ENCODE measurements at places on chromosomes 6 and 20.
A peak's percentile ranks its signal among the peaks of the same experiment; 100 is the strongest.

DNA sequence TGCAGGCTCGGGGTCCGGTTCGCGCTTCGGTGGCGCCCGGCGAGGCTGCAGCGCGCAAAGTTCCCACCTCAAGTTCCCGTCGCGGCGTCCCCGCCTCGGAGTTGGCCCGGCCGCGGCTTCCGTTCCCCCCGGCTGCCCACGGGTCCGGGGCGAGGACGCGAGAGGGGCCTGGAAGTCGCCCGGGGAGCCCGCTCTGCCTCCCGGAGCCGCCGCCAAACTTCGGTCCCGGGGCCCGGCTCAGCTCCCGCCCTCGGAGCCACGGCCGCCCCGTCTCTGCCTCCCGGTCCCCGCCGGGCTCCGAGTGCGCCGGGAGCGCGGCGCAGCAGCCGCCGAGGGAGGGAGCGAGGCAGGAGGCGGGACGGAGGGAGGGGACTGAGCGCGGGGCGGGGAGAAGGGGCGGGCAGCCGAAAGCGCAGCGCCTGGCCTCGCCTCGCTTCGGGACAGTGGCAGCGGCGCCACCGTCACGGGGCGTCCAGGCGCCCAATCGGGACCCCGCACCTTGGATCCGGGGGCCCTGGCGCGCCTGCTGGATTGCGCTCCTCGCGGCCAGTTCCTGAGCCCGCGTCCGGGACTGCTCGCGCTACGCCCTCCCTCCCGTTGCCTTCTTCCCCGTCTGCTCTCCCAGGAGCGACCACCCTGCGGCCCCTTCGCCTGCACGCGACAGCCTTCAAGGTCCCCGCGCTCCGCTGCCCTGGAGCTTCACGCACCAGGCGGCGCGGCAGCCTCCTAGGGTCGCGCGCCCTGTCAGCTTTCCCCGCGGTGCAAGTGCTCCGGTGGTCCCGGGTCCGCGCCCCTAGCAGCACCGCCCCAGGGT lies at the start of gene KCNG1:
Gene KCNG1, minus strand, starts transcription at position 305 of the 814 bp plus-strand sequence. CDS start 12,769 bp downstream, outside the sequence.
- DNase-seq = peak; percentile 75

DNA sequence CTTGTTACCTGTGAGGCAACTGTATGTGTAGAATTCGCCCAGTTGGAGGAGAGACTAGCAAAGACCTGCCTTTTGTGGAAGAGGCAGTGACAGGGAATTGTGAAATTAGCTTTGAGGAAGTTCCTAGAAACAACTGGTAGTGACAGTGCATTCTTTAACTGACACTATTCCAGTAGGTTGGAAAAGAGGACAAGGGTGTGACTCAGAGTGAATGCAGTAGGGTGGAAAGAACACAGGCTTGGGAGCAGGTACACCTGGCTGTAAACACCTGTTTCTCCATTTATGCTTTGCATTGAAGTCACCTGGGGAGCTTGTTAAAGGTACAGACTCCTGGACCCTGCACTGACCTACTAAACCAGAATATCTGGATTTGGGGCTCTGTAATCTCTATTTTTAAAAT lies 295.7 kb downstream of the PHACTR1 start:
- no peak for DNase-seq

GRCh38 chr6:96659084-96659845 lies 96.3 kb downstream of the FHL5 start:
- DNase-seq = no peak

DNA sequence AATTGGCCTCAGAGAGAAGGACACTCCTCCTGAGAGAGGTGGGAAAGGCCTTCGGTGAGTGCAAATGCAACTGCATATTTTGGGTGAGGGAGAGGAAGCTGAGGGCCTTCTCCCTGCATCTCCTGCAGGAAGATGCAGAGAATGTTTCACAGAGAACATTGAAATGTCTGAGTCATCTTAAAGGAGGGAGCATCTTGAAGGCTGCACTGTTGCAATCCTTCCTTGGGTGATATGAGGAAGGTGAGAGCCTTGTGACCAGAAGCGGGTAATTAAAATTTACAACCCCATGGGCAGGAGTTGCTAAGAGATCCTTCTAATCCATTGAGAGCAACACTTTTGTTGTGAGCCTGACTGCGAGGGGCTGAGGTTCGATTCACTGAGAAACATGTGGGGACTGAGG lies 375.7 kb upstream of the MARCKS start:
- peak; percentile 62 for DNase-seq

GRCh38 chr6:27126815-27127537 lies 120.5 kb upstream of the PRSS16 start:
- DNase-seq = peak; percentile 90

DNA sequence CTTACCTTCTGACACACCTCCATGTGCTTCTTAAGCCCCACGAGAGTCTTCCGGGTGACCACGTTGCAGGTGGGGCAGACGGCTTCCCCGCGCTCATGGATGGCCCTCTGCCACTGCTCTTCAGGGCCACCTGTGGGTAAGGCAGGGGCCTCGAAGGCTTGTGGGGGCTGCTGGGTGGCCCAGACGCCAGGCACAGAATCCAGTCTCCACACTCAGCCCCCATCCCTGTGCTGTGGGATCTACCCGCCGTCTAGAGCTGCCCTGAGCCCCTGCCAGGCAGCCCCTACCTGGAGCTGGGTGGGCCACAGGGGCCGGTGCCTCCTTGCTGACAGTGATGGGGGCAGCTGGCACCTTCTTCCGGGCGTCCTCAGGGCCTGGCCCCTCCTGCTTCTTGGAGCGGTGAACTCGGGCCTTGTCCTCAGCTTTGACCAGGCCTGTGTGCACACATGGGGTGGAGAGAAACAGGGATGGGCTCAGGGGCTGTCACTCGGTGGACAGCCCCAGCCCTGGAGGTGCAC lies 5.9 kb downstream of the ZNF512B start:
- no peak for DNase-seq
